ENCODE measurements at places on chromosomes 13 and 19. TPM values are rescaled to one million over a fixed set of nuclear protein-coding genes. Genes with fewer than 3 reads are reported as not detected.

- no peak for DNase-seq
Measured at GRCh38 chr19:1846517-1847204, 1.6 kb downstream of the REXO1 start.

Gene KLF1
- total RNA-seq = not detected

- peak; percentile 93 for DNase-seq
Measured at GRCh38 chr19:29662604-29663404, 2.5 kb upstream of the PLEKHF1 start.

Gene SIGLECL1
- total RNA-seq = not detected

Gene MIER2
- total RNA-seq = 18.0 TPM

Gene OVOL3
- total RNA-seq = not detected

GRCh38 chr19:46155237-46155636 lies 7.2 kb downstream of the IGFL2 start:
- DNase-seq = no peak

GRCh38 chr19:7527516-7528191 lies 5.2 kb downstream of the MCOLN1 start:
- DNase-seq = no peak

Gene CDX2
- not detected for total RNA-seq

DNA sequence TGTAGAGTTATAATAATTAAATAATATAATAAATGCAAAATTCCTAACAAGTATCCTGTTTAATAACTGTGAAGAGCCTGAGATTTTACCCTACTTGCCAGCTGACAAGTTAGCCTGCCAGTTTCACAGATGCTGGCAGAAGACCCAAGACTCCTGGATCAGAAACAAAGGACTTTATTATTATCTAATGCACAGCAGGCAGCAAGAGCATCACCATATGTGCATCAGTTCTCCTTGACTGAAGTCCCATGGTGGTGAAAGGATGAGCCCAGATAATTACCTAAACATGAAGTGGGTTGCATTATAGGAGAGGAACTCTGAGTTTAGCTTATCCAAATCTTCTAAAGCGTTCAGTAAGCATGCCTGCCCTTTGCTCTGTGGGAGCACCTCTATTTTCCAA lies 39.1 kb upstream of the MTIF3 start:
- no peak for DNase-seq

Gene CCDC61
- total RNA-seq = 6.1 TPM

Gene PLIN5
- not detected for total RNA-seq

DNA sequence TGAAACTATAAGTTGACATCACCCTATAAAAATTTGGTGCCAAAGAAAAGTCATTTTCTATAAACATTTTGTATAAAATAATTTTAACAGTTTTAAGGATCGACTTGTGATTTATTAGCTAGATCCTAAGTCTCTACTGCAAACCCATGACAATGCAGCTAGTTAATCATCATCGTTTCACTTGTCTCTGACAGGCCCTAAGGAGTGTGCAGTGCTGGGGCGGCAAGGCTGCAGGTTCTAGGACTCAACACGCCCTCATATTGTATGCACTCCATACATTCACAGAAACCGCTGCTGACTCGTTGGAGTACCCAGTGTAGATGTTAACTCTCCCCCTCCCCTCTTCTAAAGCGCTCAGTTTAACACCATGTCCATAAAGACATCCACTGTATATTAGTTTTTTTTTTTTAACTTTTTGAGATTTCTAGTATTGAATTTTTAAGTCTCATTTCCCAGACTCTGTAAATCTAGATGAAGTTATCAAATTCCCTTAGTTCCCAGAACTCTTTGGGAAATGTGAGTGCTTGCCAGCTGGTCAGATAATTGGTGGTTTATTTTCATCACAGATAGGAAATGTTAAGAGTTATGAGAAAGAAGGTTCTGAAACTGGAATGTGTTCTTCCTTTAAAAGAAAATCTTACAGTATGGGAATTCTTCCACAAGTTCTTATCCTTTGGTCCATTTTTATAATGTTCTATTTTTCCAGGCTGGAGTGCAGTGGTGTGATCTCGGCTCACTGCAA lies 162.8 kb upstream of the RNF113B start:
- no peak for DNase-seq

DNA sequence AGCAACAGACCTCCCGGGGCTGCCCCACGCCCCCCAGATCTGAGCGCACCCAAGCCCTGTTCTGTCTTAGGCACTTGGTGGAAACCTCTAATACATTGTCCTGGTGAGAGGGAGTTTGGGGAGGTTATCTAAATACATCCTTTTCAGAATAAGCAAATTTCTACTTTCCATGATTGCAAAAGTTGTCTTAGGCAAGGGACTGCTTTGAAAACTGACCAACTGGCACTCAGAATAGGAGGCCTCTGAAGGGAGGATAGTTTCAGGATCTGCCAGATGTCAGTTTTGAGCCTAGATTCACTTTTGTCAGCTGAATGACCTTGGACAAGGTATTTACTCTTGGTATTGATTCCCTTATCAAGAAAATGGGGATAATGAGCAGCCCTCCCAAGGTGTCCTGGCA lies 11.8 kb downstream of the SERP2 start:
- no peak for DNase-seq

- no peak for DNase-seq
Measured at GRCh38 chr13:51432576-51432975, 20.3 kb downstream of the INTS6 start.

Gene MRPS31
- total RNA-seq = 14.5 TPM

Gene TUBA3C
- total RNA-seq = not detected

DNA sequence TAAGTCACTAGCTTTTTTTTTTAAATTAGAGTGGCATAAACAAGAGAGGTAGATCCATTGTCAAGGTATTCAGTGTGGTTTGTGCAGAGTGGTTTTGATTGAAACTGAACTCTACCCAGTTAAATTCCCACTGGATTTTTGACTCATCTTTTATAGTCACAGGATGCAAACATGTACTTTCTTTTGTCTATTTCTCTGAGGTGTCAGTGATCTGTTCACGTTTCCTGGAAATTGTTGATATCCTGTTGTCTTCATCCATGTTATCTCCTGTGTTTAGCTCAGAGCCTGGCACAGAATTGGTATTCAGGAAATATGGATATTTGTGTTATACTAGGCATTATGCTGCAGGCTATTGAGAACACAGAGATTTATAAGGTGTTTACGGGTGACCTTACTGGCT lies 119.7 kb downstream of the PCCA start:
- no peak for DNase-seq

Gene ZNF121
- 24.2 TPM for total RNA-seq

DNA sequence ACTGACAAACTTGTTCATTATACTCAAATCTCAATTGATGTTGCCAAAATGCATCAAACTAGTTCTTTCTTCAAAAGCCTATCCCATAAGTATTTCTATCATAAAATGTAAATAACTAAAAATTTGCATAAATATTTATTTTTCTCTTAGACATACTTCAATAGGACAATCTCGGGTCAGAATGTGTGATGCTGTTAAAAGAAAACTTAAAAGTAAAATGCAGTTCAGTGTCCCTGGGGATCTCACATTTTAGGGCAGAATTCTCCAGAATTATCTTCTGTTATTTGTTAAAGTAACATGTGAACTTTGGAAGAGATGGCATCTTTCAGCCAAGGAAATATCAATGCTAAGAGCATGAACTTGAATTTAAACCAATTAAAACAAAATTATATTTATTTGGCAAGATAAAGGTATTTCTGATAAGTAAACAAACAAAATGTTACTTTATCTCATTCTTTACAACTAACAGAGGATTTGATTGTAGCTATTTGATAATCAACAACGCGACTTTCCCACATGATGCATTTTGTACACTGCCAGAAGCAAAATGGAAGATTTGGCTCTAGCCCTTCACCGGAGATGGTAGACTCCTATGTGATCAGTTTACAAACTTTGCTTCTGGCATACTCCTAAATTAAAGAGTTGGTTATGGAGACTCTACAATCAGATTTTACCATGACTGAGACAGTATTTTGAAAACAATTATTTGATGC lies 169.5 kb upstream of the EDNRB start:
- DNase-seq = no peak

Gene ZNF527
- 5.6 TPM for total RNA-seq

- DNase-seq = no peak
Measured at GRCh38 chr19:55650602-55651230, 2.7 kb downstream of the CCDC106 start.

Gene PABPC3
- total RNA-seq = under 0.01 TPM

Gene ZNF610
- 0.97 TPM for total RNA-seq

Gene LRRC63
- total RNA-seq = under 0.01 TPM

DNA sequence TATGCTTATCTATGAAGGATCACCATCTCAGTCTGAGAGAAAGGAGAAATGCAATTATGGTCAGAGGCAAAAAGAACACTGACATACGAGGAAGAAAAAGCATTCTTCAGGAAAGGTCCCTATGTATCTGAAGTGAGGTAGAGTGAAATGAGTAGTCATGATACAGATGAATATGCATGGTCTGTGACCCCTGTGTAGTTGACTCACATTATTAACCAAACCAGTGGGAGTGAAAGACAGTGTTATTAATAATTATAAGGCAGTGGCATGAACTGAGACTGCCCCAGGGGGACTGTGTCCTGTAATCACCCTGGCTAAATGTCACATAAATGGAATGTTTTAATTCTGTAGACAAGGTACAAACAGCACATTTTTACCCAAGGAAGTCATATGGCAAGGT lies 1320.2 kb upstream of the PCDH9 start:
- no peak for DNase-seq

- DNase-seq = no peak
Measured at GRCh38 chr13:70107125-70107497, 515 bp upstream of the ATXN8OS start.

Gene CACNG6
- total RNA-seq = 1.3 TPM

GRCh38 chr13:100559886-100560285 lies 28.7 kb downstream of the GGACT start:
- DNase-seq = no peak

DNA sequence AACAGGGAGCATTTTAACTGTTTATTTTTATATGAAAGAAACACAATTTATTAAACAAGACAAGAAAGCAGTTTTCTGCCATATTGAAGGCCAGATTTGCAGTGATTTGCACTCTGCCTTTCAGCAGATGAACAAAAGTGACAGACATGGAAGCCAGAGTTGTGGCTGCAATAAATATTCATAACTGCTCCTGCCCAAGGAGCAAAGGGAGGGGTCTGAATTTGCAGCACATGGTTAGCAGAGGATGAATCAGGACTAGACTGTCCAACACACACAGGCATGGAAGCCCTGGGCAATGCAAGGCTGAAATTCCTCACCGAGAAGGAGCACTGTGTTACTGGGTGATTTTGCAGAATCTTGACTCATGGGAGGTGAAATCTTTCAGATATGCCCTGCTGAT lies 418.2 kb downstream of the DCT start:
- peak; percentile 55 for DNase-seq

Gene ATP1A3
- not detected for total RNA-seq

GRCh38 chr19:48351341-48351752 lies 12.4 kb downstream of the TMEM143 start:
- peak; percentile 55 for DNase-seq
